ENCODE measurements at places on chromosomes 1 and 21.

- no peak for DNase-seq
These were observed 18.9 kb downstream of the EPB41 start for GRCh38 chr1:28933277-28933676.

DNA sequence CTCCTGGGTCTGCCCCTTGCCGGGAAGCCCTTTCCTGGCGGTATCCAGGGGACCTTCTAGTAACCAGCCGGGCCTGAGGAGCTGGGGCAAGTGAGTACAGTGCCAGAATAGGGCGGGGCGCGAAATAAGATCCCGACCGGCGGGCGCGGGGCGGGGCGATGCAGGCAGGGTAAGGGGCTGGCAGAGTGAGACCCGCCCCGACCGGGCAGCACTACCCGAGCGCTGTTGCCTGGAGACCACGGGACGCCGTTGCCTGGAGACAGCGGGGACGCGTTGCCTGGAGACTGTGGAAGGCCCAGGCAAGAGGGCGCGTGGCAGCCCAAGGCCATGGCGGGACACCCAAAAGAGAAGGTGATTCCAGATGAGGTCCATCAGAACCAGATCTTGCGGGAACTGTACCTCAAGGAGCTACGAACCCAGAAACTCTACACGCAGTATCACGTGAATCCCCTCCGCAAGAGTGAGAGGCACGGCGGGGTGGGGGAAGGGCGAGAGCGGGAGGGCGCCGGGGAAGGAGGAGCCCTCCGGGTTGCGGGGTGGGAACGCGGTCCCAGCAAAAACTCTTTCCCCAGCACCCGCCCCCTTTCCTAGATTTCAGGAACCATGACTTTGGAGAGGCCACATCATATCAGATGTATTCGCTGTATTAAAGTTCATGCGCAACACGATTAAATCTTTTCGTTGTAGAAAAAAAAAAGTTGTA lies 24.3 kb downstream of the EBNA1BP2 start:
- peak; percentile 51 for DNase-seq

DNA sequence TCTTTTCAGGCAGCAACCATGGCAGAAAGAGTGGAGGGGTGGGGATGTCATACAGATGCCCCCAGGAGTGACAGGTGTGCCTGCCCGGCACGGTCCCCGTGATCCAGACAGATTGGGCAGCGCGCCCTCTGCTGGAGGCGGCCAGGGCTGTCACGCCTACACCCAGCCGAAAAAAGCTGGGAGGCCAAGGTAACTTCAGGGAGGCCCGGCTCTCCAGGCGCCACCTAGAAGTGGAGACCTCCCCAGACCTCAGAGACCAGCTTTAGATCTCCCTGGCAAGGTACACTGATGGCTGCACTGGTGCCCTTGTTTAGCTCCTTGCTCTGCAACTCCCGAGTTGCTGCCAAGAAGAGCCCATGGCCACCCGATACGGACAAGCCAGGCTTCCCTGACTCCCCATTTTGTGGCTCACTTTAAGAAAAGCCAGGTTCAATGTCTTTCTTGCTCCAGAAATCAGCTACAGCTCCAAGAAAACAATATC lies 6.6 kb downstream of the GOLT1A start:
- peak; percentile 72 for DNase-seq

- no peak for DNase-seq
These were observed 520 bp downstream of the TNFRSF18 start for GRCh38 chr1:1205769-1206375.

DNA sequence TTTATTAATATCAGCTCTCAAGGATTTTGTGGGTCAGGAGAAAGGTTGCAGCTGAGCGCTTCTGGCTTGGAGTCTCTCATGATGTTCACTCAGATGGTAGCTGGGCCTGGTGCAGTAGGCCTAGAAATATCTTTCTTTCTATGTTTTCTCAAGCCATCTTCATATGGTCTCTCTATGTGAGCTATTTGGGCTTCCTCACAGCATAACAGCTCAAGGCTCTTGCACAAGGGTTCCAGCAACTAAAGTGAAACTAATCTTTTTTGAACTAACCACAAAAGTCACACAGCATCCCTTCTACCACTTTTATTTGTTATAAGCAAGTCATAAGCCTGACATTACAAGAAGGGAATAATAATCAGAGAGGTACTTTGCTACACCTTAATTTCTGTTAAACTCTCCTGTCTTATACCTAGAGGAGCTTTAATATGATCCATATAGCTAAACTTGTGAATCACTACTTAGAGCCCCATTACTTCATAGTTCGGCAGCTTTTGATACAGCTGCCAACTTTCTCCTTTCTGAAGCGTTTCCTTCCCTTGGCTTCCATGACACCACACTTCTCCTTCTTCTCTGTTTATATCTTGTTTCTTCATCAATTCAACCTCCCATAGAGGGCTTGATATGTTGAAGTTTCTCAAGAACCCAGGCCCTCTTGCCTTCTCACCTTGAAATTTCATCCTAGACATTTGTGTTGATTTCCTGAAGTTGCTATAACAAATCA lies 720.2 kb downstream of the LTN1 start:
- DNase-seq = peak; percentile 36

GRCh38 chr1:91621907-91622306 lies 121.3 kb downstream of the CDC7 start:
- no peak for DNase-seq

- DNase-seq = no peak
These were observed 16.6 kb upstream of the ADAM30 start for GRCh38 chr1:119912963-119913362.

GRCh38 chr1:38018864-38019343 lies 6.4 kb downstream of the UTP11 start:
- peak; percentile 68 for DNase-seq

DNA sequence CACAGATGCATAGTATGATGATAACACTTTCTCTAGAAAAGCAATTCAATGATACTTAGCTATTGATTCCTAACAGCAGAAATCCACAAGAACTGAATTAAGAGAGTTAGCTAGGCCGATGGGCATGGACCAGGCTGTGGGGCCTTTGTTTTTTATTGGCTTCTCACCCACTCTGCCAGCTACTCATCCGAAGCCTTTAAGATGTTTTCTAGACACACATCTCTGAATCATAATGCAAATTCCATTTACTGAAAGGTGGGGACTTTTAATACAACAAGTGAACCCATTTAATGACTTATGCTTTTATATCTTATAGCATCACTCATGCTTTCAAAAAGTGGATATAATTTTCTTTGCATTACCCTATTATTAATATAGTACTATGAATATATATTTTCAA lies 170.2 kb downstream of the RUNX1 start:
- DNase-seq = peak; percentile 10

- peak; percentile 97 for DNase-seq
These were observed 4.9 kb downstream of the SH3BGRL3 start for GRCh38 chr1:26284597-26285347.

- no peak for DNase-seq
These were observed 237.0 kb downstream of the GPATCH2 start for GRCh38 chr1:217393896-217394295.

GRCh38 chr1:235990330-235990795 lies 74.5 kb downstream of the NID1 start:
- DNase-seq = no peak

DNA sequence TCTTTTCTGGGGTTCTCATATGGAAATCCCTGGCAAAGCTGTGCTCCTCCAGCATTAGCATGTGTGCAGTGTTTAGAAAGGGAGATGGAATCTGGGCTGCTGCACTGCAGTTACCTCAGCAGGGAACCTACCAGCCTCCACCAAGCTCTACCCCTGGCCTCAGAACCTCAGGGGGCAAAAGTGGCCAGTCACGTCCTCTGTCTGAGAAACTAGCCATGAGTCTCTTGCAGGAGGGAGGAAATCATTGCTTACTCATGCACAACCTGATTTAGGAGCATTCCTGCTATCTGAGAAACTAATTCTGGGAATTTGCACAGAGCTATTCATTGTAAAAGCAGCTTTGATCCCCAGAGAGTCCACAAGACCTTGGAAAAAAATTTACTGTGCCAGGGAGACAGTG lies 80.6 kb upstream of the IPO9 start:
- peak; percentile 90 for DNase-seq

- DNase-seq = no peak
These were observed 40.0 kb downstream of the CLDN17 start for GRCh38 chr21:30126576-30126975.

- DNase-seq = no peak
These were observed 64.6 kb upstream of the CD55 start for GRCh38 chr1:207256869-207257268.

- DNase-seq = no peak
These were observed 32.3 kb downstream of the RRAGC start for GRCh38 chr1:38827318-38827717.

- DNase-seq = no peak
These were observed 636.4 kb downstream of the PLPP3 start for GRCh38 chr1:55943012-55943411.

GRCh38 chr1:23657659-23658275 lies 33.8 kb upstream of the RPL11 start:
- peak; percentile 35 for DNase-seq

Measured in foreskin fibroblast (primary cell).